Kidney (tissue), 22 donors: ENCODE measurements at places on chromosomes 16 and 17. TPM values are rescaled to one million over a fixed set of nuclear protein-coding genes. Genes with fewer than 3 reads are reported as not detected.

- no peak overlapping the region for H3K4me3 ChIP-seq
- H3K4me1 ChIP-seq, result no peaks in the 10 kb centered on the region
- no peak for DNase-seq
- H3K27ac ChIP-seq, result no peak overlapping the region
Observed at GRCh38 chr17:42617956-42618431, 8.5 kb downstream of the TUBG1 start.

DNA sequence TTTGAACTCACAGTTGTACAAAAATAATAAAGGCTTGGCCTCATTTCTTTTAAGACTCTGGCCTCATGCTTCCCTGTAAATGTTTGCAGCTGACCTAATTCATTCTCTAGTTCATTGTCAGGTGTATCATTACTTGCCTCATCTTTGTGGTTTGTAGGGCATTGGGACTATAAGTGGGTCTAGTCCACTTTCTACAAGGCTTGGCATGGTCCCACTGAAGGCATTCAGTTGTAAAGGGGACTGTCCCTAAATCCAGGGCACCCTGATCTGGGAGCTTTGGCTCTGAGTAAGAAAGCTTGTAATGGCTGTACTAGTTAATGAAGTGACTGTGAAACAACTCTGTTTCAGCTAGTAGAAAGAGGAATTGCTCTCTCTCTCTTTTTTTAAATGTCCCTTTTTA, 2.7 kb downstream of the KCTD2 start:
- no peak overlapping the region for H3K4me3 ChIP-seq
- H3K27me3 ChIP-seq, result no peaks in the 10 kb centered on the region
- peaks cover 7% of the 10 kb centered on the region for H3K36me3 ChIP-seq
- no peak for DNase-seq
- no peaks in the 10 kb centered on the region for H3K4me1 ChIP-seq

- H3K36me3 ChIP-seq, result no peaks in the 10 kb centered on the region
- no peak for DNase-seq
- no peak overlapping the region for H3K4me3 ChIP-seq
- H3K27ac ChIP-seq, result no peak overlapping the region
- peaks cover 2% of the 10 kb centered on the region for H3K4me1 ChIP-seq
Observed at GRCh38 chr16:28930652-28931051, 1.1 kb upstream of the CD19 start.

DNA sequence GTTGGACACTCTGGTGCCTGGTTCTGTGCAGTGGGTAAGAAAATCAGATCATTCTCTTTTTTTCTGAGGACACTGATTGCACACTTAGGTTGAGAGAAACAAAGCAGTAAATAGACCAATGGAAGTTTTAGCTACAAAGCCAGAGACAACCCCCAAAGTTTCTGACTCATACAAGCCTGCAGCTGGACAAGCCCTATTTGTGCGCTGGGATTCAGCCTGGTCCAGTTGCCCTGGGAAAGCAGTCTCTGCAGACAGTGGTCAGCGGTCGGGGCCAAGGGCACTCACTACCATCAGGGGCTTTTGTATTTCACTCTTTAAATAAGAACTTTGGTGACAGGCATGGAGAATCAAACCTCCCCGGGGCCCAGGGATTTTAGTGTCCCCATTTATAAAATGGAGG, 6.0 kb upstream of the RHBDL3 start:
- peaks cover 4% of the 10 kb centered on the region for H3K4me1 ChIP-seq
- H3K36me3 ChIP-seq, result no peaks in the 10 kb centered on the region
- no peak overlapping the region for H3K4me3 ChIP-seq
- H3K27me3 ChIP-seq, result peaks cover 3% of the 10 kb centered on the region
- H3K27ac ChIP-seq, result no peak overlapping the region
- DNase-seq, result no peak

GRCh38 chr16:15539197-15539596, 103.8 kb downstream of the MARF1 start:
- no peaks in the 10 kb centered on the region for H3K27me3 ChIP-seq
- no peaks in the 10 kb centered on the region for H3K36me3 ChIP-seq
- DNase-seq, result no peak
- no peaks in the 10 kb centered on the region for H3K4me1 ChIP-seq
- H3K27ac ChIP-seq, result no peak overlapping the region

- H3K27me3 ChIP-seq, result no peaks in the 10 kb centered on the region
- no peaks in the 10 kb centered on the region for H3K36me3 ChIP-seq
- no peak for DNase-seq
Observed at GRCh38 chr17:39080421-39081078, 70.9 kb downstream of the PLXDC1 start.

- no peak for DNase-seq
- no peak overlapping the region for H3K27ac ChIP-seq
- H3K36me3 ChIP-seq, result peaks cover 4% of the 10 kb centered on the region
- no peaks in the 10 kb centered on the region for H3K27me3 ChIP-seq
Observed at GRCh38 chr17:35621768-35622167, 34.6 kb downstream of the AP2B1 start.

The WSCD1 gene
- 14.5 TPM for total RNA-seq

The RNF222 gene
- total RNA-seq, result not detected
